Foreskin keratinocyte (primary cell): ENCODE measurements at places on chromosomes 2 and 18. TPM values are rescaled to one million over a fixed set of nuclear protein-coding genes. Genes with fewer than 3 reads are reported as not detected.

- DNase-seq, result peak; percentile 34
These were observed 40.2 kb upstream of the GMCL1 start for GRCh38 chr2:69789175-69789721.

GRCh38 chr2:45922577-45922988, 271.1 kb downstream of the PRKCE start:
- DNase-seq, result no peak

The NXPH2 gene
- total RNA-seq, result not detected in 2 replicates

The SCN9A gene
- 0.39 and 0.85 TPM in 2 replicates for total RNA-seq
